NCI-H1417 treated with DMSO at 0.1 percent for 48 hours (cell line): ENCODE measurements at places on chromosomes 16 and 17.

DNA sequence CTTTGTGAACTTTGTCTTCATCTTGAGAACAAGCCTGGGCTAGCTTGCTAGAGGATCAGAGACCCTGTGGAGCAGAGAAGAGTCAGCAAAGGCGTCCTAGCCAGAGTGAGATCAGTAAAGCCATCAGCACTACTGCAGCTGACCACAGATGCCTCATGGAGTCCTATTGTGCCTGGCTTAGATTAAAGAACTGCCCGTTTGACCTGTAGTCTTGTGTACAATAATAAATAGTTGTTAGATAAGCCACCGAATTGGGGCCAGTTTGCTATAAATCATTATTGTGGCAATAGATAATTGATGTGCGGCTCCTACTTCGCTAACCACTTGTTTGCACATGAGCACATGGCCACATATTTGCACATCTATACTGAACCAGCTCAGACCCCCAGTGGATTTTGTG lies 103.0 kb downstream of the CYLD start:
- DNase-seq, result no peak

DNA sequence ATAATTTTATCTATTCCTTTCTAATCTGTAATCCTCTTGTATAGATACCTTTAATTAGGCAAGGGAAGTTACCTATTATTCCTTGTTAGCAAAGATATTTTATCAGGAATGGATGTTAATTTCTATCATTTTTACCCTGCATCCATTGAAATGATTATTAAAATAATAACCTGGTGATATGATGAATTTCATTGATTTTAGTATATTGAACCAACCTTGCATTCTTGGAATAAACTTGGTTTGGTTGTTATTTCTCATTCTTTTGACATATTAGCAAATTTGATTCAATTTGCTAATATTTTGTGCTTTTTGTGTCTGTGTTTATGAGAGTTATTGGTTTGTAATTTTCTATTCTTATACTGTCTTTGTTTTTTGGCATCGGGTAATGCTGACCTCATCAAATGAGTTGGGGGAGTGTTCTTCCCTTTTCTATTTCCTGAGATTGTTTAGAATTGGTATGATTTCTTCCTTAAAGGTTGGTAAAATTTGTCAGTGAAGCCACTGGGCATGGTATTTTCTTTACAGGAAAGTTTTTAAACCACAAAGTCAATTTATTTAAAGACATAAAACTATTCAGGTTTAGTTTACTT lies 250.4 kb upstream of the PMFBP1 start:
- no peak for DNase-seq

- no peak for DNase-seq
Measured at GRCh38 chr16:30998852-30999761, 11.3 kb downstream of the STX1B start.

- DNase-seq, result no peak
Measured at GRCh38 chr16:24075931-24076716, 180.0 kb upstream of the CACNG3 start.

DNA sequence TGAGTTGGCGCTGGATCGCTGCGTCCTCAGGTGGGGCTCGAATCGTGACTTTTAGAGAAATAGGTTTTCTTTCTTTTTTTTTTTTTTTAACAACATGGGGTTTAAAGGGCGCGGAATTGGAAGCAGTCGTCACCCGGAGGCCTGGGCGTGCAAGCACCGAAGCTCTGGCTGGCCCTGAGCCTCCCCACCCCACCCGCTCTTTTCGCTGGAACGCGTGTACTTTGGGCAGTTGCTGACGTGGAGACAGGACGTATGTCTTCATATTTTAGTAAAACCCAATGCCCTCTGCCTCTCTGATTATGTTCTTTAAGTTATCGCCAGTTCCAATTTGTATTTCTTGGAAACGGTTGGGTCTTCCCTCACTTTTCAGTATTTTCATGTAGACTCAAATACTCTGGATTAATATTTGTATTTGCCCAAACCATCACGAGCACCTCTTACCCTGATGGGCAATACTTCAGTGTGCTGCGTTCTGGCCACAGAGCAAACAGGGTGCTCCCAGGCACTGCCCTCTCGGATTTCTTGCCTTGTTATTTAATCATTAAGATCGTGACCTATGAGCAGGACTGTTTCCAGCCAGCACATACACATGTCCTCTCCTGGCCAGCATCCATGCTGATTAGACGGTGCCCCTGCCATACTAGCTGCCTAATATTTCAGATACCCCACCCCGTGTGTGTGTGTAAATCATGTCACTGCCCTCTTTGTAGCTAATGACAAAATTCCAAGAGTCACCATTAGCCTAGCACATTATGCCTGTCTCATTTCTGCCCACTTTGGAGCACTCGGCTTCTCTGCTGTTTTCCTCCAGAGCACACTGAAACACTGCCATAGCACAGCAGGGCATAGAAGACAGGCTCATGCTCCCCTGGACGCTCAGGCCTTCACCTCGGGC lies 805 bp upstream of the C16orf95 start:
- no peak for DNase-seq

DNA sequence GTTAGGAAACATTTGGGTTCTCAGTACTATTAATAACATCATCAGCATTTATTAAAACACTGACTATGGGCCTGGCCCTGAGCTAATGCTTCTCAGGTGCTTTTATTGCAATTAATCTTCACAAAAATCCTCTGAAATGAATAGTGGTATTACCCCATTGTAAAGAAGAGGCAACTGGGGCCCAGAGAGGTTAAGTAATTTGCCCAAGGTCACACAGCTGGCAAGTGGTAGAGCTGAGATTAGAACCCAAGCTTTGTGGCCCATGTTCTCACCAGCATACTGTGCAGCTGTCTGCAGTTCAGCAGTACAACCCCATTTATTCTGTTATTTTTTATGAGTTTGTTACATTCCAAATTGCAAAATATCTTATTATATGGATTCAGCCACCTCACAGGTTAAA lies 82.3 kb downstream of the TBC1D16 start:
- no peak for DNase-seq

DNA sequence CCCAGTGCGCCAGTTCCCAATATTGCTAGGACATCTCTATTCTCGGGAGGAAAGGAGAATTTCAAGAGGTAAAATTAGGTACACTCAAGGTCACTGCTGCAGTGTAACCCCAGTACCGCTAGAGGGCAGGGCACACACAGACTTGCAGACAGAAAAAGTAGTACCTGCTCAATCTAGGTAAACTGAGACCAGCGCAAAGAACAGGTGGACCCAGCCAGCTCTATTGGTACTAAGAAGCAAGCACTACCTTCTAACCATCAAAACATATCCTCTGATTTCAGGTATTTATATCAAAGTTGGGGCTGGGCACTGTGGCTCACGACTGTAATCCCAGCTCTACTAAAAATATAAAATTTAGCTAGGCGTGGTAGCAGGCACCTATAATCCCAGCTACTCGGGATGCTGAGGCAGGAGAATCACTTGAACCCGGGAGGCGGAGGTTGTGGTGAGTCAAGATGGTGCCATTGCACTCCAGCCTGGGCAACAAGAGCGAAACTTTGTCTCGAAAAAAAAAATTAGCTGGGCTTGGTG lies 3.6 kb upstream of the WDR81 start:
- DNase-seq, result no peak

- DNase-seq, result no peak
Measured at GRCh38 chr16:85690469-85691064, 1.8 kb upstream of the GINS2 start.

DNA sequence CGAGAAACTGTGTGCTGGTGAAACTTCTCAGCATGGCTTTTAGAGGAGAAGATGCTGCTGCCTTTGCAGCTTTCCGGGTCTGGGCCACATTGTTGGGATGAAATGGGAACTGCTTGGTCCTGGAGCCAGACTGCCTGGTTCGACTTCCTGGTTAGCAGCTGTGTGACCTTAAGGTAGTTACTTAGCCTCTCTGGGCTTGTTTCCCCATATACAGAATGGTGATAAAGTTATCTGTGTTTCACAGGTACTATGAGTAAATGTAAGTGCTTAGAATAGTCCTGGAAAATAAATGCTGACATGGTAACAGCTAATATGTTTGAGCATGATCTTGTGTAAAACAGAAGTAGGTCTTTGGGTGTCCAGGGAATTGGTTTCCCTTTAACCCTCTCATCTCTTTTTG lies 26.3 kb downstream of the AKAP1 start:
- DNase-seq, result no peak

DNA sequence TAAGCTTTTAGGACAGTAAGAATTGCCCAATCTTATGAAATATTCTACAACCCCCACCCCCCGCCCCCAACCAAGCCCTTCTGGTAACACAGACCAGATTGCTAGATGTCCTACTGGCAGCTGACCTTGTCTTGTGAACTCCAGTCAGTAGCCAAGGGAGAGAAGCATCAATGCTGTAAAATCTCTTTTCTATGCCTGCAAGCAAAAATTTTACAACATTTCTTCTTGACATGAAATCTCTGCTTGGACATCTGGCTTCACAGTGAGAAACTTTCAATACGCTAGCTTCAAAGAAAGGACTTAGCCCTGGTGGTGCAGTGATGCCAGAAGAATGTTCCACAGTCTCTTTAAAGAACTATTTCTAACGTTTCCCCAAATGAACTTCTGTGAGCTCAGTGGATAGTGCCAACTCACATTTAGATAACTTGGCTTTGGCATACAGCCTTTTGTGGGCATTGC lies 169.3 kb upstream of the AXIN2 start:
- DNase-seq, result no peak

GRCh38 chr16:20321671-20322070 lies 5.6 kb downstream of the GP2 start:
- DNase-seq, result no peak

GRCh38 chr16:86748652-86749051 lies 170.3 kb downstream of the FOXL1 start:
- no peak for DNase-seq

DNA sequence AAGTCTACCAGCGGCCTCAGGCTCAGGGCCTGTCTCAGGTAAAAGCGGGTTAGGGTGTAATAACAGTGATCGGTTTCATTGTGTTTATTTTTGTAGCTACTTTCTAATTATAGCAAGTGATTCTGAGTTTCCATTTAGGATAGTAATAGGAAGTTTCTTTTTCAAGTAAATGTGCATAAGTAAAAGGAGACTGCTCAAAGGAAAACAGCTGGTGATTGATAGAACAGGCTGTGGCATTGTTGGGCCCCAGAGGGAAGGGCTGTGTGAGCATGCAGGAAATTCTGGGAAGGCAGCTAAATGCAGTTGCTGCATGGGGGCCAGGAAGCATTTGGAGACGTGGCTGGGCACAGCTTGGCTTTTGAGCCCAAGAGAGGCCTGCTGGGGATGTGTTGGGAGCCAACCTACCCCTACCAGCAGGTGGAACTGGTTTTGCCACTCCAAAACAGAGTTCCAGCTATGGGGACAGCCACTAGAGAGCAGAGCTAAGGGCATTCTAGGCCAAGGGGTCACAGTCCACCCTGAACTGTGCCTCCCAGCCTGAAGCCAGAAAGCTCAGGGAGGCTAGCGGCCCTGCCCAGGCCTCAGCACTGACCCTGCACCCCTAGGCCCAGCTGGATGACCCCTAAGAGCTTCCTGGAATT lies 12.6 kb downstream of the SNX20 start:
- DNase-seq, result no peak

DNA sequence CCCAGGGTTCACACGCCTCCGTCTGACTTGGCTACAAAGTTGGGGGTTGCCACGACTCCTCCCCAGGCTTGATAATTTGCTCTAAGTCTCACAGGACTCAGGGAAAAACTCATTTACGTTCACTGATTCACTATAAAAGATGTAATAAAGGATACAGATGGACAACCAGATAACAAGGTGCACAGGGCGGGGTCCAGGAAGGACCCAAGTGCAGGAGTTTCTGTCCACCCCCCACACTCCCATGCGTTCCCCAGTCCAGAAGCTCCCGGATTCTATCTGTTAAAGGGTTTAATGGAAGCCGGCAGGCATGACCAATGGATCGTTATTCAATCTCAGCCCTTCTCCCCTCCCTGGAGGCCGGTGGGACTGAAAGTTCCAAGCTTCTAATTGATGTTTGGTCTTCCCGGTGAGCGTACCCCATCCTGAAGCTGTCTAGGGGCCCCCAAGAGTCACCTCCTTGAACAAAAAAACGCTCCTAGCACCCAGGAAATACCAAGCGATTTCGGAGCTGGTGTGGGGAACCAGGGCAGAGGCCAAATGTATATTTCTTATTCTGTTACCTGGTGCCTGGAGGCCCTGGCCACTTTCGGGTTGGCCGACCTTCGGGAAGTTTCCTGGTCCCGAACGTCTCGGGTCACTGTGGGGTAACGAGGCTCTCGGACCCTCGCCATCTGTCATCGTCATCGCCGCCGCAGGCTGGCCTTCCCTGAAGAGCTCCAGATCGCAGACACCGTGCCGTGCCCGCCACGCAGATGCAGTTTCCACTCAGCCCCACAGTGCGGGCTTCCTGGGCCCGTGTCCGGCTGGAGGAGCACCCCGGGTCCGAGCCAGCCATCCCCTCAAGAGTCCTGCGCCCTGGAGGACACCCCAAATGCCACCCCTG lies 13.5 kb upstream of the METRNL start:
- no peak for DNase-seq

DNA sequence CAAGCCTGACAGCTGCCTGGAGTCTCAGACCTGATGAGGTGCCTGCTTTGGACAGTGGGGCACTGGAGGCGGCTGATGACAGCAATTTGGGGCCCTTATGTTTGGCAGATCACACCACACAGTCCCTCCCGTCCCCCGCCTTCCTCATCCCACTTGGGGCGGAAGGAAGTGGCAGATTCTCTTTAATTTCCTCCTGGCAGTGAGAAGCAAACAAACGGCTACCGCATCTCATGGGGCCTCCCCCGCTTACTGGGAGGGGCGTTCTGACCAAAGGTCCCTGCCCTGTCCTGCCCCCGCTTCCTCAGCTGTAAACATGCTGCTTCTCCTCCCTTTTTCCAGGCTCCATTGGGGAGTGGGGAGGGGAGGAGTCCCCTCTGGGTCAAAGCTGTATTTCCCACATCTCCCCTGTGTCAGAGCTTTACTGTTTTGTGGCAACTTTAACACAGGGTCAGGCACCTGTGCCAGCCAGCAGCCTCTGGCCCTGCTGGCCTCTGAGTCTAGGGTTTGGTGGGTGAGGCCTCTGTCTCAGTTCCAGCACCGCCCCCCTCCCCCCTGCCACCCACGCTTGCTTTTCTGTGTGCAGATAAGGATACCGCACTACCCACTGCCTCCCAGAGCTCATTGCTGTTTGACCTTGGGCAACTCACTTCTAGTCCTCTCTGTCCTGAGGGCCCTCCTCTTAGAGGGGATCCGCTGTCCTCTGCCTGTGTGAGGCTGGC lies 5.4 kb upstream of the NFATC3 start:
- no peak for DNase-seq
